ENCODE measurements at places on chromosomes 1 and 21. TPM values are rescaled to one million over a fixed set of nuclear protein-coding genes. Genes with fewer than 3 reads are reported as not detected.

Gene TRPM2
- total RNA-seq: 0.43 TPM

Gene TACSTD2
- 1.3 TPM for total RNA-seq

Gene NR5A2
- total RNA-seq: 12.7 TPM

- H3K27me3 ChIP-seq: peaks cover 3% of the 10 kb centered on the region
- H3K27ac ChIP-seq: no peak overlapping the region
- no peaks in the 10 kb centered on the region for H3K36me3 ChIP-seq
- no peaks in the 10 kb centered on the region for H3K4me1 ChIP-seq
- peak overlapping the region; percentile 36 for H3K4me3 ChIP-seq
These were observed 12.7 kb downstream of the EPHA10 start for GRCh38 chr1:37752213-37752582.

- H3K4me3 ChIP-seq: no peak overlapping the region
- no peaks in the 10 kb centered on the region for H3K4me1 ChIP-seq
- peaks cover 2% of the 10 kb centered on the region for H3K36me3 ChIP-seq
- no peak for DNase-seq
These were observed 176.8 kb downstream of the FAF1 start for GRCh38 chr1:50783286-50783685.

DNA sequence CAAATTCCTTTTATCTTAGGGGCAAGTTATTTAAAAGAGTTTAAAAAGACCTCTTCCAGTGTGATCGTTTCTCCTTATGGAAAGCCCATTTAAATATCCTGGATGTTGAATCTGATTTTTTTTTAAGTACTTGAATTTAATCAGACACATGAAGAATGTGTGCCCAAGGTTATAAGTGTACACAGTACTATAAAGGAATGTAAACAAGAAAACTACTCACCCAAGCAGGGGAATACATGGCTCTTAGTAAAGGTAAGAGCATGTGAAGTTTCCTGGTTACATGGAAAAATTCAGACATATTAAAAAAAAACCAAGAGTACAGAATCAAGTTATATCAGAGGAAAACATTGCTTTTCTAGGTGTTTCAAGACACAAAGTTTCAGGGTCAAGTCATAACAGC is 546.9 kb downstream of the MATN1 start:
- no peaks in the 10 kb centered on the region for H3K36me3 ChIP-seq
- H3K4me1 ChIP-seq: no peaks in the 10 kb centered on the region
- no peak overlapping the region for H3K4me3 ChIP-seq
- H3K27ac ChIP-seq: no peak overlapping the region
- no peaks in the 10 kb centered on the region for H3K27me3 ChIP-seq
- no peak for DNase-seq

DNA sequence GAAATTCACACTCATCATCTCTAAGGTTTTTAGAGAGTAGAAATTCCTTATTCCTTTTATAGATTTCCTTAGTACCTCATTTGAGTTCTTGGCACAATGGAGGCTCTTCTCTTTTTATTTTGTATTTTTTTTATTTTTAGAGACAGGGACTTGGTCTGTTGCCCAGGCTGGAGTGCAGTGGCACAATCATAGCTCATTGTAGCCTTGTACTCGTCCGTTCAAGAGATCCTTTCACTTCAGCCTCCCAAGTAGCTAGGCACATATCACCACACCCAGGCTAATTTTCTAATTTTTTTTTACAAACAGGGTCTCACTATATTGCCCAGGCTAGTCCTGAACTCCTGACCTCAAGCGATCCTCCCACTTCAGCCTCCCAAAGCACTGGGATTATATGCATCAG is 29.6 kb downstream of the RGL1 start:
- H3K27me3 ChIP-seq: no peaks in the 10 kb centered on the region
- no peak for DNase-seq
- no peaks in the 10 kb centered on the region for H3K4me1 ChIP-seq
- no peak overlapping the region for H3K27ac ChIP-seq
- no peak overlapping the region for H3K4me3 ChIP-seq

GRCh38 chr21:41926117-41926806 is 27.6 kb downstream of the C2CD2 start:
- no peak for DNase-seq
- H3K27me3 ChIP-seq: no peaks in the 10 kb centered on the region
- peaks cover 35% of the 10 kb centered on the region for H3K4me1 ChIP-seq
- H3K27ac ChIP-seq: peak overlapping the region; percentile 92
- no peaks in the 10 kb centered on the region for H3K36me3 ChIP-seq

GRCh38 chr1:175602026-175602585 is 141.3 kb downstream of the TNR start:
- H3K27ac ChIP-seq: no peak overlapping the region
- no peak for DNase-seq
- no peaks in the 10 kb centered on the region for H3K36me3 ChIP-seq
- H3K27me3 ChIP-seq: no peaks in the 10 kb centered on the region
- H3K4me1 ChIP-seq: no peaks in the 10 kb centered on the region

DNA sequence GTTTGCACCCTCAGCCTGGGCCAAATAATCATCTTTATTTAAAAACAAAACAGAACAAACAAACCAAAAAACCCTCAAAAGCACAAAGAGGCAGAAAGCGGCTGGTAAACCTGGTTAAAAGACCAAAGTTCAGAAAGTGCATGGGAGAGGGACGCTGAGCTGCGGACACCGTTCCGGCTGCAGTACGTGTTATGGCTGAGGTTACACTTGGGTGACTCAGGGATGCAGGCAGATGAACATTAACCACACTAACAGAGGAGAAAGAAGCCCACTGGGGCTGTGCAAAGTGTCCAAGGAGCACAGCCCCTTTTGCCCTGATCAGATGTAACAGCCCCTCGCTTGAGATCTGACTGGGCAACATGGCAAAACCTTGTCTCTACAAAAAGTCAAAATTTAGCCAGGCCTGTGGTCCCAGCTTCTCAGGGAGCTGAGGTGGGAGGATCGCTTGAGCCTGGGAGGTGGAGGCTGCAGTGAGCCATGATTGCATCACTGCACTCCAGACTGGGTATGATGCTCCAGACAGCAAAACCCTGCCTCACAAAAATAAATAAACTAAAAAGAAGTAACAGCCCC is 28.3 kb downstream of the GPR157 start:
- no peak overlapping the region for H3K27ac ChIP-seq
- no peaks in the 10 kb centered on the region for H3K27me3 ChIP-seq
- H3K36me3 ChIP-seq: peaks cover 21% of the 10 kb centered on the region
- DNase-seq: no peak
- no peak overlapping the region for H3K4me3 ChIP-seq

DNA sequence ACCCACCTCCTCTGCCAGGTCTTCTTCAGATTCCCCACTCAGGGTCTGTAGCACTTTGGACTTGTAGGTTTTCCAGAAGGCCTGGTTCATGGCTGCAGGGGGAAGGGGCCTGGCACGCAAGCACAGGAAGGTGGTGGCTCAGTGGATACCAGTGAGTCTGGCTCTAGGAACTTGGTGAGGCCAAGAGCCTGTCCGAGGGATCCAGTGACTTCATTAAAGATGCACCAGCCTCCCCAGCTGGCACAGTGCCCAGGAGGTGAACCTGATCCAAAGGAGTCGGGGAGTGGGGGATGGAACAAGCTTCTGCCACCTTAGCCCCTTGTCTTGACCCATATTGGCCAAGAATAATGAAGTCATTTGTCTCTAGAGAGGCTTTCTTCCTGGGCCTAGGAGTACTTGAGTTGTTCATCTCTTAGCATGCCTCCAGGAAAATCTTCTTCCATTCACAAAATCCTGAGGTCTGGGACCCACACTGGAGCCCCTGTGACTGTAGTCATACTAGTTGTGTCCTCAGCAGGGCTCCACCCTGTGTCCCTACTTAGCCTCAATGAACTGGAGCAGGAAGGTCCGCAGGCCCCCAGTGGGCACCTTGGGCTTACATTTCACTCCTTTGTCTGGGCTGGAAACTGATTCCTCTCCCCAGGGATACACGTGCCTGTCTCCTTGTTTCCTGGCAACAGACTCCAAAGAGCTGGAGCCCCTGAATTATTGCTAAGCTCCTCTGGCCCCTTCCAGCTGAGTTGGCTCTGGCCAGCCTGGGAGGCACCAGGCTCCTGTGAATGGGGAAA is at the start of gene C1orf232:
Gene C1orf232, minus strand, starts transcription at position 554 of the 788 bp plus-strand sequence. Its CDS starts 464 bp downstream, at position 90.
- H3K27ac ChIP-seq: peak within 1 kb of the TSS; percentile 54
- H3K27me3 ChIP-seq: no peaks in the 10 kb centered on the region
- no peaks in the 10 kb centered on the region for H3K36me3 ChIP-seq
- peak within 1 kb of the TSS; percentile 63 for H3K4me3 ChIP-seq
- no peaks in the 10 kb centered on the region for H3K4me1 ChIP-seq

DNA sequence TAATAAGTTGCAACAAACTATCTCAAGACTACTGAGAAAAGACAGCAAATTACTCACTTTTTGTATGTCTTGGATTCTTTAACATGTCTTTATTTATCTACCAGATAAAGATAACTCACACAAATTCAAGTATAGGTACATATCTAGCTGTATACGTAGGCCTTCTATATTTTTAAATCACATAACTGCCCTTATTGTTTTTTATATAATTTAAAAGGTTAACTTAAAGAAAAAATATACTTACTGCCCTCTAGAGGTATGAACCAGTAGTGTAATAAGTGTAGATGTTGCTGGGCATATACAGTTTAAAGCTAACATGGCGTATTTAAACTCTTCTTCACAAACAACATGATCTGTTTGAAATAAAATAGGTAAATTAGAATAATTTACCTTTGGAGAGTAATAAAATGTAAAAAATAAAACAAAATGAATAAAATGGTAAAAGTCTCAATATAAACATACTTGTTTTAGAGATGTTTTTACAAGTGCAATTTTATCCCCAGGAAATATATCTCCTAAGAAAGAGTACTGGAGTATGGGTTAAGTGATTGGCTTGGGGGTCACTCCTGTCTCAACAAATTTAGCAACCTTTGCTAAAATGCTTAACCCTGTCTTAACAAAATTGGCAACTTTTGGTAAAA is 235.2 kb downstream of the KCNT2 start:
- H3K4me1 ChIP-seq: no peaks in the 10 kb centered on the region
- no peak overlapping the region for H3K27ac ChIP-seq
- H3K27me3 ChIP-seq: no peaks in the 10 kb centered on the region
- H3K4me3 ChIP-seq: no peak overlapping the region
- DNase-seq: no peak
- H3K36me3 ChIP-seq: no peaks in the 10 kb centered on the region

DNA sequence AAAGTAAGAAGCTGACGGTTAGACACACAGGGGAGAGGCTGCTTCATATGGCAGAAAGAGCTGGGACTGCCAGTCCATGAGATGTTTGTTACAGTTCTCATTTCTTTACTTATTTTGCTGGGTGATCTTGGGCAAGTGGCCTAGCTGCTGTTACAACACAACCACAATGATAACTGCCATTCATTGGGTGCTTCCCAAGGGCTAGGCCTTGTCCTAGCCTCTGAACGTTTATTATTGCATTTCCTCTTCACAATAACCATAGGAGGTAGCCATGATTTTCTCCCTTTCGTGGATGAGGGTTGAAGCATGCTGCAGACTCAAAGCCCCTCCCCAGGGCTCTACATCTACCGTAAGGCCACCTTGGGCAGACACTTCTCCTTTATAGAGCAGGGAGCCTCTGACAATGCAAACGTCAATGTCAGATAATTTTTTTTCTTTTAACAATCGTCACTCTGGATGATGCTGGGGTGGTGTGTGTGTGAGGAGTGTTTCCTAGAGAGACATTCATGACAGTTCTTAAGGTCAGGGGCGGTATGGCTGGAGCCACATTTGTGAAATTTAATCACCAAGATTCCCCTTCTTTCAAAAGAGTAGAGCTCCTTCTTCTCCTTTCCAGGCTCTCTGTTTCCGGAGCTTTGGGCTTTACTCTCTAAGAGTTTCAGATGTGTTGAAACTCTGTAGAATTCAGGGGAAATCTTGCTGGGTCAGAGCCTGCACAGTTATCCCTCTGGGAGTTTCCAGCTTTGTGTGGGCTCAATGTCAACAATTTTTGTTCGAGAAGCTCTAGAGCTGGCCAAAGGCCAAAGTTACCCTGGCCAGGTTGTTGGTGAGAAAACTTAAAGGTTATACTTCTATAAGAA is 138.5 kb upstream of the SGIP1 start:
- H3K27ac ChIP-seq: no peak overlapping the region
- H3K4me3 ChIP-seq: no peak overlapping the region
- H3K27me3 ChIP-seq: no peaks in the 10 kb centered on the region
- H3K4me1 ChIP-seq: no peaks in the 10 kb centered on the region
- no peaks in the 10 kb centered on the region for H3K36me3 ChIP-seq
